ENCODE measurements at places on chromosomes 11 and 22.

DNA sequence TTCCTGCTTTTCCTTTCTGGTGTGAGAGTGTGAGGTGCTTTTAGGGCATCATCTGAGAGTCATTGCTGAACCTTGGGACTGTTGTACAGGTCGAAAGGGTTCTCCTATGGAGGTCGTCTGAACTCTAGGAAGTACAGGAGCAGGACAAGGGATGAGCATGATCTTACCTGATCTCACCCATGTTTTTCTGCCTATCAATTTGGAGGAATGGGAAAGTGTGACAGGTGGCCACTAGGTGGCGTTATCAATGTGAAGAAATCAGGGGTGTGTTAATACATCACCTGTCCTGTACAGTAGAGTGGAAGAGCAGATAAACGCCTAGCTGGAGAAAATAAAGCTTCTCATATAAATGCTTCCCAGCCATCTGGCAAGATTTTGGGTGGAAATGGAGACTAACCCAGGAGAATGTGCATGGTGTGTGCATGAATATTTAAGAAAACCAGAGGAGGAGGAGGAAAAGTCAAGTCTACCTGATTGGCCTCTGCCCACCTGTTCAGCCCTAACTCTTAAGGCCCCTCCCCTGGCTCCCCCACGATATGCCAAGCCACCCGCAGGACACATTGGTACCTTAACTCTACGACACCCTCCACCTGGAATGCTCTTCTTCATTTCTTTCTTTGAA, 72.0 kb upstream of the NARS2 start:
- DNase-seq = peak; percentile 59

DNA sequence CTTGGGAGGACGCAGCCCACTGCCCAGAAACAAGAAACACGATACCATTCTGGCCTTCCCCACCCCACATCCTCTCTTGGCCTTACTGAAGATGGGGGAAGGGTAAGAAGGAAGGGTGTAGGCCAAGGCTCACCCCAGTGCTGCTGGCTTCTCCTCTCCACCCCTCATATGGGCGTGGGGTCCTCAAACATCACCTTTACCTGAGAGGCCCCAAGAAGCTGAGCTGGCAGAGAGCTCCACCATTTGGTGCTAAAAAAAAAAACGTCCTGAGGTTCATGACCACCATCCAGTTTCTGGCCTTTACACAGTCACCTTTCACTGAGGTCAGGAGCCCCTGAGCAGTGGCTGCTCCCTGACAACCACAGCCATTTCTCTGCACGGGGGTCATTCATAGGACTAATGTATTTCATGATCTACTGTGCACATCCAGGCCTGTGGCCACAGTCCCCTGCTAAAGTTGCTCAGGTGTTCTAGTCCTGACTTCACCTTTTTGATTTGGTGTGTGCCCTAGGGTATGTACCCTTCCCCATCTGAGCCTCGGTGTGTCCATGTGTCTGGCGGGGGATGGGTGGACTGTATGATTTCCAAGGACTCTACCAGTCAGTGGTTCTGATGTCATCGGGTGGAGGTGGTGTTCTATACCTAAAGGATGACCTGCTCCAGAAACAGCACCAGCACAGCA, 15.1 kb downstream of the RHOG start:
- no peak for DNase-seq

DNA sequence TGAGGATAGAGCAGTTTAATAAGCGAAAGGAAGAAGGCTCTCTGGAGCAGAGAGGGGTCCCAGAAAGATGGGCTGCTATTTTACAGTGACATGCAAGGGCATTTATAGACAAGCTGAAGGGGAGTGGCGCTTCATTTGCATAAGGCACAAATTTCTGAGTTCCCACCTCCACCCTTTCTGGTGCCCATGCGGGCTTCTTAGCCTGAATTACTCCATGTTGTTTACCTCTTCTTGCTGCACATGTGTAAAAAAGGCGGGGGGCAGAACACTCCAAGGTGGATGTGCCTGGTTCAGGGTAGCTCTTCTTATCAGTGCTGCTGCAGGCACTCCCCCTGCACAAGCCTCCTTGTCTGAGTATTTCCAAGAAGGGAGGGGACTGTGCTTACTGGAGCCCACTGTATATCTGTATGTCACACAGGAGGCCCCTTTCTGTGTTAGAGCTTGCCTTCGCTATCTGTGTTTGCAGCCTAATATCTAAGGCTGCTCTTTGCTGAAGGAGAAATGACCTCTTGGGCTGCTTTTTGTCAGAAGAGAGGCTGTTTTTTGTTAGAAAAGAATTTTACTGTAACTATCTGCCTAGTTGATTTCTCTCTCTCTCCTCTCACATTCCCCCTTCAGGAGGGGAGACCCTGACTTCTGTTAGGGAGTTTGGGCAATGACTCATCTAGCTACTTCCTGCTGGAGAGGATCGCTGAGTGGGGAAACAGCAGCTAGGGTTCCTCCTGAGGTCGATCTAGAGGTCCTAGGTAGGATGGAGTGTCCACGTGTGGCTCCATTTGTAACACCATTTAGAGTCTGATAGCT, 1057.0 kb upstream of the CNTN5 start:
- DNase-seq = no peak

DNA sequence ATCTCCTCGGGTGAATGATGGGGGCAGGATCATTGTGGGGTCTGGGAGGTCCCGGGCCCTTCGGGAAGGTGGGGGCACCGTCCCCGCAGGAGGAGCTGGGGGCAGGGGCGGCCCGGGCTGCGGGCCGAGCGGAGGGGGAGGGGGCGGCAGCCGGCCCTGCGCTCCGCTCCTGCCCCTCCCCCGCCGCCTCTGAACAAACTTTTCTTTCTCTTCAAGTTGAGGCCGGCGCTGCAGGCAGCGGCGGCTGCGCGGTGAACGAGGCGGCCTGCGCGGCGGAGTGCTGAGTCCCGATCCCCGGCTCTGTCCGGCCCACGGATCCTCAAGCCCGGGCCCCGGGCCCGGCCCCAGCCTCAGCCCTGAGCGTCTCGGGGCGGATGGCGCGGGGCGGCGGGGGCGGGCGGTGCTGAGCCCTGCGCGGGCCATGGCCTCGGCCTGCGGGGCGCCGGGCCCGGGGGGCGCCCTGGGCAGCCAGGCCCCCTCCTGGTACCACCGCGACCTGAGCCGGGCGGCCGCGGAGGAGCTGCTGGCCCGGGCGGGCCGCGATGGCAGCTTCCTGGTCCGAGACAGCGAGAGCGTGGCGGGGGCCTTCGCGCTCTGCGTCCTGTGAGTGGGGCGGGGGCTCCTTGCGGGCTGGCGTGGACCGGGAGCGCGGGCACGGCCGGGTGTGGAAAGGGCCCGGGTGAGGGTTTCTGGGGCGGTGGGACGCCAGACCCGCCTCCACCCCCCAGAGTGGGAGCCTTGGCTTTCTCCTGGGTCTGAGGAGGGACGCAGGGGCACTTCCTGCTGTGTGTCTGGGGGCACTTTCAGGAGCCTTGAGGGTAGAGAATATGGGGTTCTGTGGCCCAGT, at the start of gene INPPL1:
Gene INPPL1 (plus strand): TSS at position 204 of the 847 bp plus-strand sequence. CDS start 218 bp downstream, at position 422.
- DNase-seq = peak; percentile 51
